ENCODE measurements at places on chromosomes 3 and 15. TPM values are rescaled to one million over a fixed set of nuclear protein-coding genes. Genes with fewer than 3 reads are reported as not detected.

DNA sequence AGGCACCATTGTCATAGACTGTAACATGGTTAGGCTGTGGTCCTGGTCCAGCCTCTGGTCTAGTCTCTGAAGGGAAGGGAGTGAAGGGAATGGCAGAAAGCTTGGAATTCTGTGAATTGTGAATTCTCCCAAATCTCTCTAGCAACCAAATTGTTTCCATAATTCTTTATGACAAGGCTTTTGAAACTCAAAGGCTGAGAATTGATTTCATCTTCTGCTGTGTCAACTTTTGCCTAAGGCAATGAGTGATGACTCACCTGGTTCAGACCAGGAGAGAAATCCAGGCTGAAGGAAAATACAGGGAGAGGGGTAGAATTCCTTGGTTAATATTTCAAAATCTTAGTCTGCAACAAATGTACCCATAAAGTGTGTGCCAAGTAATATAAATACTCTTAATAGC lies 82.6 kb upstream of the ADPGK start:
- no peak for DNase-seq
- no peak overlapping the region for H3K27ac ChIP-seq
- no peak overlapping the region for H3K4me3 ChIP-seq
- peaks cover 3% of the 10 kb centered on the region for H3K27me3 ChIP-seq

- no peak overlapping the region for H3K4me3 ChIP-seq
- no peaks in the 10 kb centered on the region for H3K36me3 ChIP-seq
- DNase-seq = no peak
- no peaks in the 10 kb centered on the region for H3K27me3 ChIP-seq
- peaks cover 6% of the 10 kb centered on the region for H3K4me1 ChIP-seq
Measured at GRCh38 chr3:143152043-143152442, 32.5 kb downstream of the CHST2 start.

DNA sequence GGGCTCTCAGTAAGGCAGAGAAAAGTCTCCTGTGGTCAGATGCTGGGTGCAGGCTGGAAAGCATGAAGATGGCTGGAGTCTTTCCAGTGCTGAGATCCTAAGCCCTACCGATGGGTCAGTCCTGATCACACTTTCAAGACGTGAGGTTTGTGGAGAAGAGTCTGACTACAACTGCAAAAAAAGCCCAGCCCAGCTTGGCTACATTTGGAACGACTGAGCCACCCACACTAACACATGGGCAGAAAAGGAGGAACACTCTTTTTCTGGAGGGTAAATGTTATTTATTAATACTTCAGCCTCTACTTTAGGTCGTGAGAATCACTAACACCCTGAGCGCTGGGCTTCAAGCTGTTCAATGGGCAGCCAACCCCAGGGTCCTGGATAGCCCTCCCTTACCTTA lies 22.0 kb upstream of the C3orf22 start:
- no peak overlapping the region for H3K4me3 ChIP-seq
- H3K27ac ChIP-seq = no peak overlapping the region
- peaks cover 5% of the 10 kb centered on the region for H3K27me3 ChIP-seq
- H3K4me1 ChIP-seq = no peaks in the 10 kb centered on the region
- no peaks in the 10 kb centered on the region for H3K36me3 ChIP-seq

- no peaks in the 10 kb centered on the region for H3K4me1 ChIP-seq
- H3K27me3 ChIP-seq = no peaks in the 10 kb centered on the region
- H3K36me3 ChIP-seq = no peaks in the 10 kb centered on the region
- H3K4me3 ChIP-seq = no peak overlapping the region
- no peak for DNase-seq
Measured at GRCh38 chr3:102722317-102722716, 287.5 kb downstream of the ZPLD1 start.

GRCh38 chr15:78415284-78415683 lies 22.7 kb upstream of the IREB2 start:
- DNase-seq = no peak
- no peaks in the 10 kb centered on the region for H3K36me3 ChIP-seq
- no peak overlapping the region for H3K27ac ChIP-seq
- no peaks in the 10 kb centered on the region for H3K4me1 ChIP-seq
- H3K27me3 ChIP-seq = peaks cover 20% of the 10 kb centered on the region
- no peak overlapping the region for H3K4me3 ChIP-seq

- H3K4me3 ChIP-seq = no peak overlapping the region
- no peaks in the 10 kb centered on the region for H3K27me3 ChIP-seq
- DNase-seq = no peak
- H3K4me1 ChIP-seq = peaks cover 5% of the 10 kb centered on the region
- H3K36me3 ChIP-seq = peaks cover 43% of the 10 kb centered on the region
Measured at GRCh38 chr3:25604107-25604805, 60.5 kb downstream of the TOP2B start.

DNA sequence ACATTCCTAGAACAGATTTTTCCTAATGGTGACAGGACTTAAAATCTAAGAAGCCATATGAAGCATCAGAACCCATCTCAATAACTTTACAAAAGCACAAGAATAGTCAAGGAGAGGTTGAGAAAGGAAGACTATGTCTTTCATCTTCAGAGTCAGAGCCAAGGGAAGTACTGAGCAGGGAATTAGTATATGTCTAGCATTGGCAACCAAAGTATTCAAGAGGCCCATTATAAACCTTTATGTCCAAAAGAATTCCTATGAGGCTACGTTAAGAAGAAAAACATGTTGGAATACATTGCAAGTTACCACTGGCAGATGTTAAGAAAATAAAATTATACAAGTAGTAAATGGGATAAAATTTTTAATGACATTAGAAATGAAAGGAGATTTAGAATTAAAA lies 150.5 kb downstream of the MAGI1 start:
- no peaks in the 10 kb centered on the region for H3K36me3 ChIP-seq
- H3K4me3 ChIP-seq = no peak overlapping the region
- DNase-seq = no peak
- H3K27ac ChIP-seq = no peak overlapping the region
- no peaks in the 10 kb centered on the region for H3K27me3 ChIP-seq

GRCh38 chr3:69695443-69695842 lies 43.8 kb upstream of the MITF start:
- no peaks in the 10 kb centered on the region for H3K4me1 ChIP-seq
- no peaks in the 10 kb centered on the region for H3K36me3 ChIP-seq
- no peaks in the 10 kb centered on the region for H3K27me3 ChIP-seq
- DNase-seq = no peak
- H3K27ac ChIP-seq = no peak overlapping the region

DNA sequence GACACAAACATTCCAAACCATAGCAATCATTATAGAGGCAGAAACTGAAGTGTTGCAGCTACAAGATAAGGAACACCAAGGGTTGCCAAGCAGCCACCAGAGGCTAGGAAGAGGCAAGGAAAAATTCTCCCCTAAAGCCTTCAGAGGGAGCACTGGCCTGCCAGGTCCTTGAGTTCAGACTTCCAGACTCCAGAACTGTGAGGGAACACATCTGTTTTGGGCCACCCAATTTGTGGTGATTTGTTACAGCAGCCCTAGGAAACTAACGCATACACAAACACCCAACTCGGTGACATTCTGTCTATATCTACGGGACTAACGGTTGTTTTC lies 54.6 kb downstream of the MB21D2 start:
- no peak for DNase-seq
- H3K36me3 ChIP-seq = peaks cover 3% of the 10 kb centered on the region
- no peak overlapping the region for H3K27ac ChIP-seq
- no peak overlapping the region for H3K4me3 ChIP-seq
- no peaks in the 10 kb centered on the region for H3K27me3 ChIP-seq
- peaks cover 23% of the 10 kb centered on the region for H3K4me1 ChIP-seq

DNA sequence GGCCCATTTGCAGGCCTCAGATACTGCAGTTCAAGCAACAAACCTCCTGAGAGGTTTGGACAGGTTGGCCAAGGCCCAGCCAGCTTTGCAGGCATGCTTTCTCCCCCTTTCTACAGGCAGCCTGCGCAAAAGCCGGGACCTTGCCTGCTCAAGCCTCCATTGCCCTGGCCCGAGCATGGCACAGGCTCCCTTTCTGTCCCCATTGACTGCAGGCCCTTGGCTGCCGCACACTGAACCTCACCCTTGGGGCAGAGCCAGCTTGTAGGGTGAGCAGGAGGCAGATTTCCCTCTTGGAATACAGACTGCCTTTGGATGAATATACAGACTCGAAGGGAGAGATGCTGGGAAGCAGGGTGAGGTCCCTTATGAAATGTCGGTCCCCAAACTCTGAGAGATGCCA lies 461.7 kb upstream of the PROK2 start:
- H3K27me3 ChIP-seq = no peaks in the 10 kb centered on the region
- H3K36me3 ChIP-seq = no peaks in the 10 kb centered on the region
- H3K27ac ChIP-seq = no peak overlapping the region
- DNase-seq = no peak
- no peak overlapping the region for H3K4me3 ChIP-seq
- no peaks in the 10 kb centered on the region for H3K4me1 ChIP-seq

H1-8 gene
- not detected for total RNA-seq

DLEC1 gene
- 0.26 TPM for total RNA-seq

C3orf85 gene
- not detected for total RNA-seq

FBLN2 gene
- 2.6 TPM for total RNA-seq

PROK2 gene
- 0.23 TPM for total RNA-seq

HIGD2B gene
- total RNA-seq = 0.24 TPM

CLDN18 gene
- not detected for total RNA-seq

OR5K2 gene
- total RNA-seq = not detected
